HCT116 (cell line): ENCODE measurements at places on chromosomes 6 and 20. TPM values are rescaled to one million over a fixed set of nuclear protein-coding genes. Genes with fewer than 3 reads are reported as not detected.

The HMGCLL1 gene
- not detected for total RNA-seq

The DHX16 gene
- total RNA-seq, result 46.0 TPM

The WFDC2 gene
- 1.1 TPM for total RNA-seq

The SNX21 gene
- 11.9 TPM for total RNA-seq

The RHAG gene
- total RNA-seq, result 0.57 TPM

The PRL gene
- not detected for total RNA-seq

The NMBR gene
- not detected for total RNA-seq

The IMPG1 gene
- total RNA-seq, result not detected

The FAM217A gene
- not detected for total RNA-seq

The ULBP2 gene
- 10.2 TPM for total RNA-seq

The HRH3 gene
- total RNA-seq, result not detected

The EPB41L1 gene
- 42.1 TPM for total RNA-seq

The ACTL10 gene
- total RNA-seq, result 0.22 TPM

The FYN gene
- 18.5 TPM for total RNA-seq

The ZBTB46 gene
- total RNA-seq, result 10.7 TPM

The STX16 gene
- total RNA-seq, result 55.1 TPM

The RRAGD gene
- total RNA-seq, result 15.9 TPM

The GSTA3 gene
- not detected for total RNA-seq

The LTB gene
- total RNA-seq, result 0.64 TPM

The TEAD3 gene
- total RNA-seq, result 21.8 TPM

The NKAIN4 gene
- not detected for total RNA-seq

The MYCT1 gene
- total RNA-seq, result not detected

The ANKRD66 gene
- total RNA-seq, result not detected

The PLEKHG1 gene
- 10.4 TPM for total RNA-seq
